ENCODE measurements at places on chromosomes 12 and 14.

DNA sequence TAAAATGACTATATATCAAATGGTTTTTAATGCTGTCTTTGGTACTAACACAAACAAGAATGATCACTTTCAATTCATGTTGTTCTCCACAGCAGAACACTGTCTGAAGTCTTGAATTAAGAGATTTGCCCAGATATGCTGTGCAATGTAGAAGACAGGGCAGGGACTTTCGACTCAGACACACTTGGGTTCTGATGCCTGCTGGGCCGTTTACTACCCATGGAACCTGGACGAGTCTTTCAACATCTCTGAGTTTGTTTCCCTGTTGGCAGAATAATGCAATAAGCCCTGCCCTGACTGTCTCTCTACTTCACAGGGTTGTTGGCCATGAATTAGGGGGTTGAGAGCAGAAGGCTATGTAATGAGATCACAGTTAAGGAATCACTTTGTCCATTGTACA lies 162.6 kb upstream of the TMPO start:
- DNase-seq = no peak

- no peak for DNase-seq
Measured at GRCh38 chr14:50603565-50603964, 43.6 kb downstream of the ATL1 start.

DNA sequence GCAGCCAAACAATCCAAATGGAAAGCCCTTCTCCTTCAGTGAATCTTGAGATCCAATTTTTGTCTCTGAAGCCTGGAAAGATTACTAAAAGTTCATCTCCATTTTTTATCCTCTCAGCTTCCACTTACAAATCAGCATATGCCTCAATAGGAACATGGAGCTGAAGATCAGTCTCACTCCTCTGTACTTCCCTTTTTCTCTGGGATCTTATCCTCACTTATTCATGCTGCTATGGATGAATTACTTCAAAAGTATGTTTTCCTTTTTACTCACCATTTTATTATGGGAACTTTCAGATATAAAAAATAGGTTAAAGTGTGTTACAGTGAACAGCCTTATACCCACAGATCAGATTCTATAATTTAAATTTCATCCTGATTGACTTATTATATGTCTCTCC lies 14.4 kb upstream of the NTF3 start:
- no peak for DNase-seq

GRCh38 chr12:11861155-11861863 lies 209.4 kb upstream of the BCL2L14 start:
- no peak for DNase-seq

DNA sequence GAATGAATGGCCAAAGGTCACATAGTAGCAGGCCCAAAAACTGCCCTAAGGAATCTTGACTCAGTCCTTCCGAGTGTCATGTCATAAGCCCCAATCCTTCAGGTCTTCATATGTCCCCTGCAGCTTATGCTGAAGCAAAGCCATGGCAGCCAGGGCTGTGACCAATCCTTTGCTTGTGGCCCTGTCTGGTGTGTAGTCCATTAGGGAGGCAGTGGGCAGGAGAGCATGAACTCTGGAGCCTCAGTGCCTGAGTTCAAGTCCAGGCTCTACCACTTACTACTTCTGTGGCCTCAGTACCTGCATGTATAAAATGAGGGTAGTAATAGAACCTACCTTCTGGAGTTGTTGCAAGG lies 20.3 kb downstream of the PLEKHG3 start:
- DNase-seq = no peak

- DNase-seq = no peak
Measured at GRCh38 chr12:25585021-25585523, 32.0 kb upstream of the LMNTD1 start.

DNA sequence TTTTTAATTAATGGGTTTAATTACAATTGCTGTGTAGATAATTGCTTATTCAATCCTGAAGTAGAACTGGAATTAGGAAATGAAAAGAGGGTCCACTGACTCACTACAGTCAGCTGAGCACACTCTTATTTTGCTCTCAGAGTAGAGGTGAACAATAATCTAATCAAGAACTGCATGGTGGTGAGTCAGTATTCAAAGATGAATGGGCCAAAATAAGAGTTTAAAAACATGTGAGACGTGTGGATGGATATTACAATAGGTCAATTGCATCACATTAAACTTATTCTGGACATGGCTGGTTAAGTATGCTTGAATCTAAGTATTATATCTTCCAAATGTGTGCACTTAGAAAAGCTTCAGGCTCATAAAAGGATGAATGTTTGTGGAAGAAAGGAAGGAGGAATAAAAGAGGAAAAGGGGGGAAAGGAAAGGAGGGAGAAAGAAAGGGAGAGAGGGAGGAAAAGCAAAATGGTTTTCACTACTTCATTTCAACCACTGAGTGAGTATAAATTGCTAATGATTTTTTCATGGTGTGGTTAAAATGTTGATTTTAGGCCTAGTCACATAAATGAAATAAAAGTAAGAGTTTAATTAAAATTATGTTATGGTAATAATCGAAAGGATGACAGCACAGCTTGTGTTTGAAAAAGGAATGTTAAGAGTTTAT lies 27.0 kb upstream of the EEA1 start:
- no peak for DNase-seq

- DNase-seq = no peak
Measured at GRCh38 chr12:92863251-92863650, 65.8 kb downstream of the EEA1 start.

DNA sequence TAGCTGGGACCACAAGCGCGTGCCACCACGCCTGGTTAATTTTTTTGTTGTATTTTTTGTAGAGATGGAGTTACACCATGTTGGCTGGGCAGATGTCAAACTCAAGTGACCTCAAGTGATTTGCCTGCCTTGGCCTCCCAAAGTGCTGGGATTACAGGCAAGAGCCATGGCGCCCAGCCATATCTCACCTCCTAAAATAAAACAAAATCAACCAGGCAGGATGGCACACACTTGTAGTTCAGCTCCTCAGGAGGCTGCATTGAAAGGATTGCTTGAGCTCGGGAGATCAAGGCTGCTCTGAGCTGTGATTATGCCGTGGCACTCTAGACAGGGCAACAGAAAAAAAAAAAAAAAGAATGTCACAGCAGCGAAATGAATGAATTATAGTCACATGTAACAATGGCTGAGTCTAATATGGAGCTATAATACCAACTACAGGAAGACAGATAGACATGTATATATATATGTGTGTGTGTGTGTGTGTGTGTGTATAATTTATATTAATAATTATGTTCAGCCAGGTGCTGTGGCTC lies 19.3 kb upstream of the TMEM120B start:
- DNase-seq = no peak

GRCh38 chr14:76910371-76910890 lies 84.2 kb downstream of the LRRC74A start:
- DNase-seq = no peak

DNA sequence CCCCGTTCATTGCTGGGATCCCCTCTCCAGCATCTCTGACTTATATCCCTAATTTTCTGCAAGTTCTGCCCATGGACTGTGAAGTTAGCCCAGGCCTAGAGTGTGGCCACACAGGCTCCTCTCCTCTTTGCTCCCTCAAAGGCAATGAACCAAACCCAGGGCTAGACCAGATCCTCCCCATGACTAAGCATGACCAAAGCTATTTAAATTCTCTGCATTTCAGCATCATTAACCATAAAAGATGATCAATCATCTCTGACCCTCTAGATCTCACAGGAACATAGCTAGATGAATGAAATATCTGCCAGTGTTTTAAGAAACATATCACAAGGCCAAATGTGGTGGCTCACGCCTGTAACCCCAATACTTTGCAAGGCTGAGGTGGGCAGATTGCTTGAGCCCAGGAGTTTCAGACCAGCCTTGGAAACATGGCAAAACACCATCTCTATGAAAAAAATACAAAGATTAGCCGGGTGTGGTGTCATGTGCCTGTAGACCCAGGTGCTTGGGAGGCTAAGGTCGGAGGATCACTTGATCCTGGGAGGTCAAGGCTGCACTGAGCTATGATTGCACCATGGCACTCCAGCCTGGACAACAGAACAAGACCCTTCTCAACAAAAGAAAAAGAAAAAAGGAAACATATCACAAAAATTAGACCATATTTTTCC lies 2.2 kb upstream of the KRT3 start:
- DNase-seq = no peak

DNA sequence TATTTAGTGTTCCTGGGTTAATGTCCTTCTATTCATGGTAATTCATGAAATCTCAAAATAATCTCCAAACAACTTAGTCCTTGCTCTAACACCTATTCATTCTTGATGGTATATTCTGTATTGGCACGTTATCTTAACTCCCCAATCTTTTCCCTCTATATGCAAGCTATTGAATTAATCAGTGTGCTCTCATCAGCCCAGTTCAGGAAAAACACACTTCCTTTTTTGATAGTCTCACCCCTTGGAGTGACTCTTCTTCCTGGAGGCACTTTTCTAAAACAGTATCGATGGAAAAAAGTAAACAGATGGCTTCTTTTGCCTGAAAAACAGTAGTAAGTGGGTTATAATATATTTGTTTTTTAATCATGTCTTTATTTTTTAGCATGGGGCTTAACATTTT lies 28.6 kb downstream of the TULP3 start:
- no peak for DNase-seq

DNA sequence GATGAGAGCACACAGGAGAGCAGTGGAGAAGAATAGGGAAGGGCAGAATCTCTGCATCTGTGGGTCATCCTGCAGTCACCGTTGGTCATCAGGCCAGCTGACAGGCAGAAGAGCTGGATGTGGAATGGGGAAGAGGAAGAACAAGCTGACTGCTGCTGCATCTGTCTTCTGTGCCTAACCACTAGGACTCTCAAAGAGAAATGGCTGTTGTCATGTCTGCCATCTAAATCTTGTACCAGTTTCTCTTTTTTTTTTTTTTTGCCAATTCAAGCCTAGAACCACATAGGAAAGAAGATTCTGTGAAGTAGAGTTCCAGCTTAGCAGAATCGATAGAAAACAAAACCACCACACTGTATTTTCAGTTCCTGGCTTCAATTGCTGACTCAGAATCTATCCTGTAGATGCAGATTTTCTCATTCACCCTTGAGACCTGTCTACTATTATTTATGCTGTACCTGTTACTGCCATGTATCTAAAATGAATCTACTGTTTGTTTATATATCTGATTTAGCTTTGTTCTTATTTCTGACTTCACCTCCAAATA lies 421.9 kb upstream of the PRICKLE1 start:
- no peak for DNase-seq

DNA sequence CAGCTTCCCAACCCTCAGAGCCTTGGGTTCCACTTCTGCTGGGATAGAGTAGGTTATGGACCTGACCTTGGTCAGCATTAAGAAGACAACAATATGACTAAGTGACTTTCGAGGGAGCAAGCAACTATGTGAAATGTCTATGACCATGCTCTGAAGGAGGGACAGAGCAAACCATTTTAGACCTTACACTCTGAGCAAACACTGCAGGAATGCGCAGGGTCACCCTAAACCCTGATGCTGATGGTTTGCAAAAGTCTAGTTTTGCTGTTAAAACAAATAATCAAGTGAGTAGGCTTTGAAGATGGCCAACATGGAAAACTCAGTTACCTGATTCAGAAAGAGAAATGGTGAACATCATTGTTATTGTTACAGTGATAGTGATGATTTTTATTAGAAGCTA lies 8.7 kb downstream of the ZCCHC8 start:
- DNase-seq = no peak

- DNase-seq = peak; percentile 20
Measured at GRCh38 chr14:77498984-77499527, 440 bp upstream of the ISM2 start.

GRCh38 chr14:24576182-24576581 lies at the start of gene CTSG:
TSS of gene CTSG (minus strand) at chr14:24576250. CDS start at chr14:24576223, 27 bp downstream.
- DNase-seq = no peak

GRCh38 chr14:51210594-51210993 lies 29.5 kb upstream of the TMX1 start:
- no peak for DNase-seq

GRCh38 chr14:54447231-54447692 lies 6.1 kb upstream of the CNIH1 start:
- no peak for DNase-seq

GRCh38 chr14:101480022-101480746 lies 81.1 kb upstream of the DIO3 start:
- DNase-seq = no peak

DNA sequence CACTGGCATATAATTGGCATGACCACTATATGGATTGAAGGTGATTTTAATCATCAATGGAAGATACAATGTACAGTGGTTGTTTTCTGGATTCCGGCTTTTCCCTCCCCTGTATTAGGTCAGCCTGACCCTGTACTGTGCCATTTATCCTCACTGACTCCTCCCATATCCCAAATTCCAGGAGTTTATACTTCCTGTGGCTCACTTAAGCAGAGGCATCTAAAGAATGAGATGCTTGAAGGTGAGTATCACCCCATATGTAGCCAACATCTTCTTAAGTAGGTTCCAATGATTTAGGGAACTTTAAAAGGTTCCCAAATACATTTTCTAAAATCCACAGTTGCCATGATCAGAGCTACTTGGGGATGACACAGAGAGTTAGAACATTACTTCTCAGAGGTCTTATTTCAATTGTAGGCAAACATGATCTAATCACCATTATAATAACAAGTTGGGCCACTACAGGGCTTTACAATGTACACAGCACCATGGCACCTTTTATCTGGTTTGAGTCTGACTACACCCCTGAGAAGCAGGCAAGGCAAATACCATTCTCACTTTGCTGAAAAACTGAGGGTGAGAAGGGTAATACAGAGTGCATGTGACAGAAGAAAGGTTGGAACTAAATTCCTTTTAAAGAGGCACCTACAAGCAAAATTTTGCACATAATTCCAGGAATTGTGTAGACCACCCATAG lies 212.3 kb upstream of the GARIN6 start:
- no peak for DNase-seq

- DNase-seq = no peak
Measured at GRCh38 chr12:111074559-111074958, 154.2 kb upstream of the MYL2 start.

- DNase-seq = no peak
Measured at GRCh38 chr14:100405760-100406455, 82.8 kb downstream of the SLC25A47 start.

DNA sequence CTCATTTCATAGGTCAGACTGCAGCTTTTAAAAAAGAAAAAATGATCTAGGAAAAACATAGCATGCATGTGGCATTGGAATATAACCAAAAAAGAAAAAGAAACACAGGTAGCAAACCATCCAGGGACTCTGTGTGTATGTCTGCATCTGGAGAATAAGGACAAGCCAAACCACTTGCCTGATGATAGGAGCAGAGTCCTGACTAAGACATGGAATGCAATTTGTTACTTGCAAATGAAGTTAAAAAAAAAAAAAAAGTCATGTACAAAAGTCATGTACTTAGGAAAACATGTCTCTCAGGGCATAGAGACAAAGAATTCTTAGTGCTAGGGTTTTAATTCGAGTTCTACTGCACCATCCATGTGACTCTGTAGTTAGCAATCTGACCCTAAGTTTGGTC lies 15.9 kb downstream of the TSPAN11 start:
- no peak for DNase-seq

Measured in activated T-cell treated with anti-CD3 and anti-CD28 coated beads, Interleukin-2, amount 50 U/mL, for 48 hours (primary cell).